ENCODE measurements at places on chromosomes 11 and 22.

DNA sequence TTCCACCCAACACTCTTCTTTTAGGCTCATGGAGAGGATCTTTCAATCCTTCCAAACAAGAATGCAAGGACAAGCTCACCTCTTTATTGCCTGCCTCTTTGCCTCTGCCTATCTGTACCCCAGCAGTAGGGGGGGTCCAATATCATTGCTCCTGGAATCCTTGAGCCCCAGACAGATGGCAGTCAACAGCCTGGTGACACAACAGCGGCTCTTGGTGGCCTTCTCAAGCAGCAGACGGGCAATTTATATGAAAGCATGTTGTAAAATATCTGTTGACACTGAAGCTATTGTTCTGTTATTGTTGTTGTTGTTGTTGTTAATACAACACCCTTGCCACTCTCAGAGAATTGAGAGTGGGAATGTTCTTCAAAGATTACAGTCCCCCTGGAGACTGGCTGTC is 480.0 kb upstream of the CADM1 start:
- DNase-seq, result no peak

DNA sequence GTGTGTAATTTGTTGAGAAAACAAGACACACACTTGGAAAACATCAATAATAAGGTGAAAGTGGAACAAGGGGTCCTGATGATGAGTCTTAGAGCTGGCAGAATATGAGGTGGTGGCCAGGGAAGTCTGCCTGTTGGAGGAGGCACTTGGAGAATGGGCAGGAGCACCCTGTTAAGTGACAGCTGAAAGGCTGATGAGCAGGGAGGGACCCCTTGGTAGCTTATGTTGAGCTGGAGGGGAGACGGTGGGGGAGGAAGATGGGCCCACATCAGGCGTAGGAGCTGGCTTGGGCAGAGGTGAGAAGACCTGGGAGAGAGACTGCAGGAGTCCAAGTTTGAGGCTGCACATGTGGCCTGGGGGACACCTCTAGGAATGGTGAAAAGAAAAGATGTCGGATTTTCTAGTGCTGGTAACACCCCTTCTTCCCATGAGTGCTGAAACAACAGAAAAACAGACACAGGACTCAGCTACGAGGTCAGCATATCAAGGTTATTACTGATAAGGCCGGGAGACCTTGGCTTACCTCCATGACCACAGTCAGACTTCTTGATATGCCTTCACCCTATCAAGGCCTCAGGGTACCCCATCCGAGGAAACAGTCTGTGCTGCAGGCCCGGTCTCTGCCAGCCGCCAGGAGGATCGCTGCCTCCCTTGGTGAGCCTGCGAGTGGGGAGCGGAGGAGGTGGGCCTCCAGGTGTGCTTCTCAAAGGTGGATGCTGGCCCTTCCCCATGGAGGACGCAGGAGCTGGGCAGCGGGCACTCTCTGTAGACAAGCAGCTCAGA is 14.3 kb upstream of the C11orf96 start:
- no peak for DNase-seq

- DNase-seq, result no peak
Observed at GRCh38 chr22:48855593-48856307, 971.9 kb downstream of the BRD1 start.

- no peak for DNase-seq
Observed at GRCh38 chr11:10358696-10359095, 53.8 kb downstream of the ADM start.

DNA sequence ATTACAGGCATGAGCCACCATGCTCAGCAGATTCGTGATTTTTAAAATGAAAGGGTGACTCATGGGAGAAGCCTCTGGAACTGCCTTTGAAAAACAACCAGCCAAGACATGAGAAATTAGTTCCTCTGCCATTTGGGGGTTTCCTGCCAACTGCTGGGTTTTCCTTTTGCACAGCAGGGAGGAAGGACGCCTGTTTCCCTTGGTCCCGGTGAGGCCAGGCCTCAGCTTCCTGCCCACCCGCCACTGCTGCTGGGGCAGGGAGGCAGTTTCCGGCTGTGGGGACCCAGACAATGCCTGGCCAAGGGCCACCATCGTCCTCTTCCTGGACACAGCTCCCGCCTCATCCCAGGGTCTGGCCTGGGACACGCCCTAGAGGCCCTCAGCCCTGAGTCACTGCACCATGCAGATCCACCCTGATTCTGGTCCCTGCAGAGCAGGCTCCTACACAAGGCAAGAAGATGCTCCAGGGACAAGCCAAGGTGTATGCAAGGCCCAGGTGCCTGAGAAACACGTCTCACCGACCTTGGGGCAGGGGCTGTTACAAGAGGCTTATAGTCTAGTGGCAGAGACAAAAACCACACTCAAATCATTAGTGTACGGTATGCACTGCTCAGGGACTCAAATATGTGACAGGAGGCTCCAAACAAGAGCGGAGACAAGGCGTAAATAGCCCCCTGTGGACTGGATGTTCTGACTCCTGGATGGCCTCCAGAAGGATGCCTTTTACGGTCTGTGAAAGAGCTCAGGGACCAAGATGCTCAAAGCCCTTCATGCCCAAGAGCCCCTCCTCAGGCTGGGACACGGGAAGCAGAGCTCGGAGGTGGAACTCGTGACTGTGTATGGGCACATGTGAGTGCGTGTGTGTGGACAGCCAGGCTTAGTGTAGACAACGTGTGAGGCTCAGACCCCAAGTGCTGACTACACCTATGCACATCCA is 10.0 kb downstream of the PPM1F start:
- peak; percentile 65 for DNase-seq

GRCh38 chr11:27842290-27842689 is 142.0 kb upstream of the BDNF start:
- DNase-seq, result no peak

DNA sequence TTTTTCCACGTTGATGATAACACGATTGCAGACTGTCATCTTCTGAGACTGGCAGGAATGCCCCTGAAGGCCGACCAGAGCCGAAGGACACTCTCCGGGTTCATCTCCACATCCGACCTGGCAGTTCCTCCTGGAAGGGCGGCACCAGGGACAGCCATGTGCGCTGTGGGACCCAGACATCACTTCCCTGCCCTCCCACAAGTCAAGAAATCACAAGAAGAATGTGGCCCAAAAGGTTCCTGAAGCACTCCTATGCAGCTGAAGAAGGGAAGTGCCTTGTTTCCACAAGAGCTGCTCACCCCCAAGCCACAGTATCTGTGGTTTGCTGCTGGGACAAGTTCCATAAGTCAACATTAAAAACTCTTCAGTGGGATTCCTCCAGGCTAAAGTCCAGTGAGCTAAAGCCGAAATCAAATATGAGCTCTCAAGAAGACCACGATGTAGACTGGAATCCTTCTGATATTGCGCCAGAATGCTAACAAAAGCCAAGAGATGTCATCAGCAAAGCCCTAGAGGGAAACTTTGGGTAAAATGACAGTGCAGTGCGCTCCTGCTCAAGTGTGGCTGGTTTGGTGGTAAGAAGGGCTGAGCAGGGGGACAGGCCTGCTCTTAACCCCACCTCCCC is 21.2 kb downstream of the PACSIN2 start:
- no peak for DNase-seq

DNA sequence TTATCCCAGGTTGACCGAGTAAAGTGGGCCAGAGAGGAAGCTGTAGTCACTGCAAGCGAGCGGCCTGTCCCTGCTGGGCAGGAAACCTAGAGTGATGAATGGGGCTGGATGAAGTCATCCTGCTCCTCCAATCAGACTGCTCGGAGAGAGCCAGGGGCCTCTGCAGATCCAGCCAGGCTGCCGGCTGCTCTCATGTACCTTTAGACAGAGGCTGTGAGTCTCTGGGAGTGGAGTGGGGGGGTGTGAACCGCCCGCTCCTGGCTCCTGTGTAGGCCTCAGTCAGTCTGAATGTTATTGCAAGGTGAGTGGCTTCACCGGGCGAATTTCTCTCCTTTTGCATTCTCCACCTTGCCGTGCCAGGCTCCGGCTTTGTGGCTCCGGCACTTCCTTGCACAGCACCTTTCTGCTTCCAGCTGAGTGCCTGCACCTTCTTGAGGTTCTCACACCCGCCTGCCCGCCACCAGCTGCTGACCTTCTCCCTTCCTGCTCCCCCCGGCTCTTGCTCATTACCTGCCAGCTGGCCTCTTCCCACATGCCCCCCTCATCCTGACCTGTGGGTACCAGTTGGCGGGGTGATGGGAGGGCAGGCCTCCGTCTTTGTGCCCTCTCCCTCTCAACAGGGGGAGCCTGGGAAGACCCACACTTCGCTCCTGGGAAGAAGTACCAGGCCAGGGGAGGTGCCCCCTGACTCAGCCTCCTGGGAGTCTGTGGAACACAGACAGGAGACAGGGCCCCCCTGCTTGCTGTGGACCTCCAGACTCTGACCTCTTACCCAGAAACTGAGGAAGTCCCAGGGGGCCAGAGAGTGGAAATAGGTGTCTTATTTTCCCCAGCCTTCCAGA is 79.9 kb downstream of the GRAMD1B start:
- DNase-seq, result no peak

DNA sequence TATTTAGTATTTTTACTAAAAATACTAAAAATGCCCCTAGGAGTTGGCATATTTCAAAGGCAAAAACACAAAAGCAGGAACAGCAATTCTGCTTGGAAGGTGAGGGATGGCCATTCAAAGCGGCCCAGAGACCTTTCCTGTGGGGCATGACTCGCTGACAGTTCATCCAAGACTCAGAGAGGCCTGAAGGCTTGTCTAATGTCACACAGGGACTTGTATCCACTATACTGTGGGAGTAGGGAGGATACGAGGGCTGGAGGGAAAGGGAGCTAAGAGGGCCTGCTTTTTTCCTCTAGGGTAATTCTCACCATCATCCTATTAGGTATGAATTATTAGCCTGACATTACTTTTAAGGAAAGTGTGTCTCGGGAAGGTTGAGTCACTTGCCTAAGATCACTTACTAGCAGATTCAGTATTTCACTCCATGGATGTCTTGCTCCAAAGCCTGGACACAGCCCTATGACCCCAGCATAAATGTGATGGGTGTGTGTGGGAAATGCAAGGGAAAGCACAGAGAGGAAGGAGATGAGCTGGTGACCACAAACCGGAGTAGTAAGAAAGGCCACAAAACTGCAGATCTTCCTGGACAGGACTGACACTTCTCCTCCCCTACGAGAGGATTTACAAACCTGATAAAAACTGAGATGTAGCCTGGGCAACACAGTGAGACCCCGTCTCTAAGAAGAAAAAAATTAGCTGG is 16.7 kb upstream of the UCP3 start:
- DNase-seq, result no peak

- DNase-seq, result no peak
Observed at GRCh38 chr11:14259186-14259784, 99.7 kb downstream of the RRAS2 start.

GRCh38 chr11:69213316-69213715 is 57.6 kb downstream of the SMIM38 start:
- DNase-seq, result peak; percentile 68

DNA sequence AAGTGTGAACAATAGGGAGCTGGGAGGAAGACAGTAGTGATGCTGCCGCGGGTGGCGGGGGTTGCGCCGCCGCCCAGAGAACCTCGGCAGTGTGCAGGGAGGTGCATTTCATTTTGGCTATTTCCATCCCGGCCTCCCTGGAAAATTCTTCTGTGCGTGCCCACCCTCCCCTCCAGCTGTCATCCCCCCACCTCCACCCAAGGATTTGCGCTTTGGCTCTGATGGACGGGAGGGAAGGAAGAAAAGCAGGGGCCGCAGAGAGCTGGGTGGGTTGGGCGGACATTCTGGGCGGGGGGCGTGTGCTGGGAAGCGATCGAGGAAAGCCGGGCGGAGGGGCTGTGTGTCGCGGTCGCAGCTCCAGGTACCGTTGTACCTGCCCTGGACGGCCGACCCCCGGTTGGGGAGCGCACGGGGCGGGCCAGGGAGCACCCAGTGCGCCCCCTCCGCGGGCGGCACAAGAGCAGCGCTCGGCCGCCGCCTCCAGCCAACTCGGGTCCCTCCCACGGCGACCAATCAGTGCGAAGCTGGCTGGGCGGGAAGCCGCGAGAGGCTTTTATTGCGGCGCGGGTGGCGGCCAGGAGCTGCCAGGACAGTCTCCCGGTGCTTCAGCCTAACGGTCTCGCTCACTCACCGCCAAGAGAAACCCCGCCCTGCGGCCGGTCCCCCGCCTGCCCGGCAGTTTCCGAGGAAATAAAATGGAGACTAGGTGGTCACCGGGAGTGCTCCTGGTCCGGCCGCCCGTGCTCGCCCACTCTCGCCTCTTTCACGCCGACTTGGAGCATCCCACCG is 1.6 kb downstream of the NCAM1 start:
- no peak for DNase-seq

GRCh38 chr11:106271686-106272085 is 194.2 kb downstream of the AASDHPPT start:
- DNase-seq, result no peak

- DNase-seq, result peak; percentile 62
Observed at GRCh38 chr11:78798663-78799062, 224.0 kb upstream of the NARS2 start.

- DNase-seq, result peak; percentile 79
Observed at GRCh38 chr22:26360169-26360885, 68.7 kb upstream of the ASPHD2 start.

DNA sequence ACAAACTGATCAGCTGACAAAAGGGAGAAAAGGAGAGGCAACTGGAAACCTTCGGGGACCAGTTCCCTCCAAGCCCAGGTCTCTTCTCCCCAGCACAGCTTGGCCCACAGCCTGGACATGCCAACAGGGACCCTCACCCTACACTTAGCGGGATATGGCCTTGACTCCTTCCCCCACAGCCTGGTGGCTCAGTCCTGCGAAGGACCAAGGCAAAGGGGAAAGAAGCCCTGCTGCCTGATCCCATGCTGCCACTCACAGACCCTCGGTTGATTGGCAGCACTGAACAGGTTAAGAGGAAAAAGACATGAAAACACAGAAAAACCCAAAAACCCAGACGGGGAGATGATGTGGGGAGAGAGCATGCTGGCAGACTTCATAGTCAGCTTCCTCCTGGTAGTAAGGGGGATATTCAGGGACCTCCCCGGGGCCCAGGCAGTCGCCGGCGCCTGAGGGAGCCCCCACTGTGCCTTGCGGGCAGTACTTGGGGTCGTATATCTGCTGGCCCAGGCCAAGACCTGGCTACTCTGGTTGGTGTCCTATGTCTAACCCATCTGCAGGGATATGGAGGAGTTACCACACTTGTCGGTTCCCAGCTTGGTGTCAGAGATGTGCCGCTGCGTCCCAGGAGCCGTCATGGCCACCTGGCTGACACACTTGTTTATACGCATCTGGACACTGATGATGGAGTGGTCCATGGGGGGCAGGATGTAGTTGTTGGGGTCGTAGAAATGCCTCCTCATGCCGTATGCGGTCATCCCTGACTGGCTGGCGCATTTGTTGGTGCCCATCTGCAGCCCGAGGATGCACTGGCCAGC is 34.2 kb upstream of the HORMAD2 start:
- DNase-seq, result no peak

GRCh38 chr11:88475991-88476418 is 138.5 kb upstream of the CTSC start:
- no peak for DNase-seq

Data from activated naive CD4-positive, alpha-beta T cell treated with anti-CD3 and anti-CD28 coated beads for 36 hours (primary cell).